ENCODE measurements at places on chromosomes 1 and 21.
A peak's percentile ranks its signal among the peaks of the same experiment; 100 is the strongest.

- no peak for DNase-seq
Observed at GRCh38 chr1:23615423-23615822, 56.1 kb upstream of the ID3 start.

DNA sequence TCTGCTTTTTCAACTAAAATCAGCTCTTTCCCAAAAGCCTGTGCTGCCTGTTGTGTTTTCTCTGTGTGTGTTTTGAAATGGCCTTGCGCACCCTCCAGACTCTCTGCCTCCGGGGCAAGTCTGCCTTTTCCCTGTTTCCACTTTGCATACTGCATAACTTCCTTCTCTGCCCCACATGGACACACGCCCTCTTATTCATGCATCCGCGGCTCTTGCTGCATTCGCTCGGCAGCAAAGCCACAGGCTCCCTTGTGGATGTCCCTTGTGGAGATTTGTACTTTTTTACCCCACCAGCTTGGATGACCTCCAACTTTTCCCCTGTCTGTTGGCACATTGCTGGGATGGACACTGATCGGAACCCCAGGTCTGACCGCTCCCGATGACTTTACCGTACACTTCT, 147.6 kb downstream of the ADSS2 start:
- DNase-seq = no peak

DNA sequence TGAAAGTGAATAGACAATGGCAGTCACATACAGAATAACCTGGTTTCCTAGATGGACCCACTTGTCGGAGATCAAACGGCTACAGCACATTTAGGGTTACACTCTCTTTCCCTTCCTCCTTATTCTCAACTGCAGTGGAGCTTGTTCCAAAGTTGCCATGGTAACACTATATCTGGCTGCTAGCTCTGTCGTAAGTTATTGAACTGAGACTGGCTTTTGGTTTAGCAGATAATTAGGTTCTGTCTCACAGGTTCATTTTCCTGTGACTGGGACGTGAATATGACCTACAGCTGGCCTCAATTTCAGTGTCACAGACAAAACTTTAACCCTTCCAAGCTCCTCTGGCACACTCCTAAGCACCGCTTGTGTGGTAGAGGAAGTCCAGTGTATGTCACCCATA, 875.8 kb downstream of the USP25 start:
- DNase-seq = no peak

DNA sequence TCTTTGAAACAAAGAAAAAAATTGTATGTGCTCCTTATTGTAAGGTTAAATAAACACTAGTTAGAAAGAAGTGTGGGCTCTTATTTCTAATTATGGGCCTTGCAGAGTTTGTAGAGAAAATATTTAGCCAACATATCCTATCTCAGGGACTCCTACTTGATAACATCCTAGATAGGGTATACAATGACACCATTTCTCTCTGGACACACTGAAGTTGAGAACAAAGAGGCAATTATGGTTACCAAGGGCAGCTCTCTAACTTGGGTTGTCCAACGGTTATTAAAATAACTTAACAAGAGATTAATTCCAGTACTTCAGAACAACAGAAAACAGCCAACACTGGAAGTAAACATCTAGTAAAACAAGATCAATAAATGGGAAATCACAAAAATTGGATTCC, 69.0 kb upstream of the ZC3H11B start:
- DNase-seq = no peak

DNA sequence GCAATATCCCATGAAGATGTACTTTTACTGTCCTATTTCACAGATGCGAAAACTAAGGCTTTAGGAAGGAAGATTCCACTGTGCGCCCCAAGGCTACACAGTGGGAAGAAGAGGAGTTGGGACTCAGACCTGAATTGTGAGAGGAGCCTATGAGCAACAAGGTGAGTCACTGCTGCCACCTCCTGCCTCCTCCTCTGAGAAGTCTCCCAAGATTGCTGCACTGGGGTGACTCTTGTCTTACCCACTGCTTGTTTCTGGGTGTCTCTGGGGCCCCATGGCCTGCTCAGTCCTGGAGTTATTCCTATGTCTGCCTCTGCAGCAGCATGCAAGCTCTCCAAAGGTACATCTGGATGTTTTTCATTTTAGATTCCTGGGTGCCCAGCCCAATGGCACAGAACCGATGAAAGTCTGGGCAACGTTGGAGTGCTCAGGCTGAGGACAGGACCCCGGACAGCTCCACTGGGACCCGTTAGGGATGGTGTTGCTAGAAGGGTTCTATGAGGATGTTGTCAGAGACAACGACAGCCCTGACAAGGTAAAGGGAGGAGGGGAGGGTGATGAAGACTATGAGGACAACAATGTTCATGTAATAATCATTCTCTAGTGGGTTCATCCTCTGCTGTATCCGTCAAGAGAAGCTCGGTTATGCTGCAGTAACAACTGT, 11.0 kb upstream of the C1QA start:
- no peak for DNase-seq

GRCh38 chr1:68175621-68176398, 56.5 kb downstream of the WLS start:
- no peak for DNase-seq

DNA sequence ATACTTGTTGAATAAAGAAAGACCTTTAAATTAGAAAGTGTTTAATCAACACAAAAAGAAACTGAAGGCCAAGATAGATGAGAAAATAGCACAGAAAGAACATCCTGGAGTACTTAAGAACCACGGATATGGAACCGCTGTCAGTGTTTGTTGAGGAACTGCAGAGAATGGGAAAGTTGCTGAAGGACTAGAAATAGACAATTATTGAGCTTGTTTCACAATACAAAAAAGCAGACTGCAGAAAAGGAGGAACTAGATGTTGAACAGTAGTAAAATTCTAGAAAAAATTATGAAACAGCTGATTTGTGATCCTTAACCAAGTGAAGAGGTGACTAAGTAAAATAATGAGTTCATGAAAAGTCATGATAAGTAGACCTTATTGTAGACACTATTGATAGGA, 29.7 kb downstream of the MYSM1 start:
- DNase-seq = no peak

DNA sequence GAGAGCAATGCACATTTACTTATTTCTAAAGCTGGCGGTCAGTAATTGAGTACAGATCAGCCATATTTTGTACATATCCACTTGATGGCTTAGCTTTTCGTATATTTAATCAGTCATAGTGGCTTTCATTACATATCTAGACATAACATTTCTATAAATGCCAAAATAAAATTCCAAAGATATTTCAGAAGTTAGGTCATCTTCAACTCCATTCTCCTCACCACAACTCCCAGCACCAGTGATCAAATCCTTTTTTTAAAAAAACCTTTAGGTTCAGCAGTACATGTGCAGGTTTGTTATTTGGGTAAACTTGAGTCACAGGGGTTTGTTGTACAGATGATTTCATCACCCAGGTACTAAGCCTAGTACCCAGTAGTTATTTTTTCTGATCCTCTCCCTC, 53.9 kb upstream of the GNG4 start:
- DNase-seq = no peak

- no peak for DNase-seq
Observed at GRCh38 chr1:54335755-54336108, 70.5 kb downstream of the SSBP3 start.

DNA sequence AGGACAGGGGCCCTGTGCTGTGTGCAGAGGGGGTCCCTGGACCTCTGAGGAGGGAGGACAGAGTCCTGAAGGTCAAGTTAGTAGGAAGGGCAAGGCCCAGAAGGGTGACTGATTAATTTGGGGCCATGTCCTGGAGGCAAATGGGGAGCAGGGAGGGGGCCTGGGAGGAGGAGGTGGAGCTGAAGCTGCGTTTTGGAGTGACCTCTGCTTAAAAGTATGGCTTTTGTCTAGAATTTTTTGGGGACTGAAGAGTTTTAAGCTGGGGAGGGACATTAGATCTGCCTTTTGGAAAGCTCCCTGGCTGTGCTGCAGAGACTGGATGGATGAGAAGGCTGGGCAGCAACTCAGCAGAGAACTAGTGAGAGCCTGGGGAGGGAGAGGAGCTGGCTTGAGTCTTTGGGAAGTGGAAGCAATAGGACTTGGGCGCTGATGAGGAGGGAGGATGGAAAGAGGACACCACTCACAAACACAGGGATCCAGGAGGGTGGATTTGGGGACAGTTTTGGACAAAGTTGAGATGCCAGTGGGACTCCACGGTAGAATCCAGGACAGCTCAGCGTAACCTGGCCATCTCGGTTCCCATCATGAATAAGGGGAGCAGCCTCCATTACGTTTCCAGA, 52.9 kb downstream of the ACBD3 start:
- DNase-seq = no peak

GRCh38 chr1:201678264-201679101, 139.6 kb downstream of the NAV1 start:
- no peak for DNase-seq

GRCh38 chr1:17201201-17202021, 3.5 kb upstream of the PADI1 start:
- DNase-seq = no peak

GRCh38 chr1:27760426-27760825, 12.6 kb upstream of the STX12 start:
- DNase-seq = no peak

DNA sequence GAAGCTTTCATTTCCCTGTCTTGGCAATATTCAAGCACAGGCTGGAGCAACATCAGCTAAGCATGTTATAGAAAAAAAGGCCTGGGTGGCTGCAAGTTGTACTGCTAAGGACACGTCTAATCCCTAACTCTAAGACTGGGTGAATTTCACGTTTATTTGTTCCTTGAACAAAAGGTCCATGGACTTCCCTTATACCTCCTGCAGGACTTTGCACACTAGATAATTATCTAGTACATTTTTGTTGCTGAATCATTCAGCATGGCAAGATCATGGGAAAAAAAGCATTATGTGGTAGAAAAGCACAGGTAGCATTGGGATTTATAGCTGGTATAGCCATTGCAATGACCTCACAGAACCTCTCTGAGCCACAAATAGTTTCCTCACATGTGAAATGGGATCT, 130.7 kb upstream of the DMRTA2 start:
- DNase-seq = no peak

GRCh38 chr1:198535631-198536030, 4.8 kb downstream of the ATP6V1G3 start:
- no peak for DNase-seq

- DNase-seq = peak; percentile 38
Observed at GRCh38 chr1:2528966-2529783, 888 bp downstream of the HES5 start.

- no peak for DNase-seq
Observed at GRCh38 chr1:219227360-219228057, 53.8 kb downstream of the LYPLAL1 start.
